ENCODE measurements at places on chromosomes 2 and 18.

DNA sequence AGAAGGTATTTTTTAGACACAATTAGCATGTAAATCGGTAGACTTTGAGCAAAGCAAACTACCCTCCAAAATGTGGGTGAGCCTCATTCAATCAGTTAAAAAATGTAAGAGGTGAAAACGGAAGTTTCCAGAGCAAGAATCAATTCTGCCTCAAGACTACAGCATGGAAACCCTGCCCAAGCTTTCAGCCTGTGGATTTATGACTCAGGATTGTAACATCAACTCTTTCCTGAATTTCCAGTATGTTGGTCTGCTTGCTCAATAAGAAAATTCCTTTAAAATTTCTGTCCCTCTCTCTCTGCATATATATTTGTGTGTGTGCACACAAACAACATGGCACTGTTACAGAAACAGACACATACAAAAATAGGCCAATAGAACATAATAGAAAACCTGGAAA lies 228.6 kb upstream of the DOK6 start:
- DNase-seq: no peak

- DNase-seq: no peak
Measured at GRCh38 chr18:66196805-66197204, 407.1 kb downstream of the CDH19 start.

DNA sequence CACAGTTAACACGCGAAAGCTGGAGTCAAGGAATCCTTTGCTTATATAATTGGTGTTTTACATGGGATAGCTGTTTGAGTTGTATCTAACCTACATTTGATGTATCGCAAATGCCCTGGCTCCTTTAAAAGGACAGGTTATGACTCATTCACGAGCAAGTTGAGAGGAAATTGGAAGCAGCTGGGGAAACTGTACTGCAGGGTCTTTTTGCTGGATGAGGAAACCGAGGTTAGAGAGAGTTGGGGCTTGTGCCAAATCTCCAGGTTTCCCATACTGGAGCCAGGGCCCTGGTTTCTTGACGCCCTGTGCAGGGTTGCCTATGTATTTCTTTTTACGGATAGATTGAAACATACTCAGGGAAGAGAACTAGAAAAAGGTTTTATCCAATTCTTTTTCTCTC lies 60.0 kb upstream of the SPTBN1 start:
- DNase-seq: no peak

GRCh38 chr2:121196132-121196848 lies 88.7 kb downstream of the TFCP2L1 start:
- DNase-seq: no peak

DNA sequence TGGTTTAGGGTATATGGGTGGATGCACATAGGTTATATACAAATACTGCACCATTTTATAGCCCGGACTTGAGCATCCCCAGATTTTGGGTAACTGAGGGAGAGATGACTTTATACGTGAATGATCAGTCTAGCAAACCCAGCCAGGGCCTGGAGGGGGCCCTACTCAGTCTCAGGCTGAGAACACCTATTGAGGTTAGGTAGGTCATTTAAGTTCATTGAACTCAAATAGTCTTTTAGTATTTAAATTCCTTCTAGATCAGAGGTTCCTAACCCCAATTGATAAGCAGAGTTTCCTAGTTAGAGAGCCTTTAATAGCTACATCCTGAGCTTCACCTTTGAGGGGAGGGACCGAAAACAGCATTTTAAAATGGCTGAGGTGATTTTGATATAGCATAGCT lies 487.0 kb downstream of the DCC start:
- DNase-seq: no peak

DNA sequence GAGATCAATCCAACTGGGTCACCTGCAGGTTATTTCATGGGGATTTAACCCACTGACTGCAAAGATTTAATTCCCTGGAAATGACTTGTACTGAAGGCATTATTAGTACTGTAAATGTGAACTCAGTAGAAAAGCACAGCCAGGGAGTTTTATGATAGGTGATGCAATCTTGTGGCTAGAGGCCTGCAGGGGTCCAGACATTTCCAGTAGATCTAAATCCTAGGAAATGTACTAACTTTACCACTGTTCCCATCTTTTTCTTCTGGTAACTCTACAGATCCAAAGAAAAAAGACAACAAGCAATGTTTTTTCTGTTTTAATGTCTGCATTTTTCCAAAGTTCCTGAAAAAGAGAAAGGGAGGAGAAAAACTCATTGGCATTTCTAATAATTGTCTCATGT lies 500.1 kb downstream of the ARHGAP15 start:
- no peak for DNase-seq

DNA sequence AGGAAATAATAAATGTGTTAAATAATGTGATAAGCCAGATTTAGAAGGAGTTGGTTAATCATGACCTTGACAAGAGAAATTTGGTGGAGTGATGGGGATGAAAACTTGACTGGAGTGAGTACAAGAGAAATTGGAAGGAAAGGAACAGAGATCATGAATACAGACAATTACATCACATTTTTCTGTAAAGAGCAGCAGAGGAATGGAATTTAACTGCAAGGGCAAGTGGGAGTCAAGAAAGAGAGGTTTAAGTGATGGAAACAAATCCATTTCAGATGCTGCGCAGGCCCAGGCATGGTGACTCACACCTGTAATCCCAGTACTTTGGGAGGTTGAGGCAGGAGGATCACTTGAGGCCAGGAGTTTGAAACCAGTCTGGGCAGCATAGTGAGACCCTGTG lies 46.7 kb downstream of the ICA1L start:
- no peak for DNase-seq

DNA sequence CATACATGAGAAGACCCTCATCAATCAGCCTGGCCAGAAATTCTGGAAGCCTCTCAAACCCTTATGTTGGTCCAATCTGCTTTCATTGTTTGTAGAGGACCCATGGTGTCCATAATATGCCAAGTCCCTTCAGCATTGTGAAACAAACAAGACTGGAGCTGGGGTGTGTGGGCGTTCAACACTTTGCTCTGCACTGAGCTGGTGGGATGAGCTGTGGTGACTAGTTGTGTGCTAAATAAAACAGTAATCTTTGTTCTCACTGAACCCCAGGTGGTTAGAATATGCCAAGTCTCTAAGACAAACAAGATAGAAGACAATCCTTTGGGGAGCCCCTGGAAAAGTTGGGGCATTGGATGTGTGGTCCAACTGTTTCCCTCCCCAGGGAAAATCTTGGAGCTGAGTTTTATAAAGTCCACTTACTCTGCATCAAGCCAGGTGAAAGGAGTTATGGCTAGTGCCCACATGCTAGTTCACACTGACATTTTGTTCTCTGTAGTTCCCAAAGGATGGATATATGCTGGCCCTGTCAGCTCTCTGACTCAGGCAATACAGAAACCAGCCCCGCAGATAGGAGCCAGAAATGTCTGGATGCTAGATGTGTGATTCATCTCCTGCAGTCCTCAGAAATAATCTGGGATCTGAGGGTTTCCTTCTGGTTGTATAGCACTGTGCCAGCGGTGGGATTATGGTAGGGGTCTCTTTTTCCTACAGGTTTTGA lies 260.2 kb downstream of the TMX3 start:
- DNase-seq: no peak

All from Panc1 (cell line).